ENCODE measurements at places on chromosomes 1 and 21.
A peak's percentile ranks its signal among the peaks of the same experiment; 100 is the strongest.

GRCh38 chr1:181518152-181518551, 34.8 kb downstream of the CACNA1E start:
- DNase-seq: no peak

DNA sequence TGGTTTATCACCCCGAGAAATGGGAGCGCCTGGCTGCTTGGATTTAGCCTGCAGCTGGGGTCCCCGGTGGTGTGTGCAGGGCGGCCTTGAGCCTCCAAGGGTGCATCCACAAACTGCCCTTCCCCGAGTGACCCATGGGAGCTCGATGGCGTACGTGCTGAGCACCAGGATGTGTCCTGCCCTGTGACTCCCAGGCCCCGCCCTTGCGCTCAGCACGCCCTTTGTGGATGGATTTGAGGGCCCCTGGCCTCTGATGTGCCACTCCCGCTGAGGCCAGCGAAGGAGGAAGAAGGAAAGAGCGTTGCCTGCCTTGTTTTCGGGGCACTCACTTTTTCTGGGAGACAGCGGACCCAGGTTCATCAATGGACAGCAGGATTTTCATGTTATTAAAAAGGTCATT, 1.7 kb upstream of the TFF3 start:
- DNase-seq: no peak

- no peak for DNase-seq
Measured at GRCh38 chr1:245087723-245088122, 67.1 kb upstream of the KIF26B start.

DNA sequence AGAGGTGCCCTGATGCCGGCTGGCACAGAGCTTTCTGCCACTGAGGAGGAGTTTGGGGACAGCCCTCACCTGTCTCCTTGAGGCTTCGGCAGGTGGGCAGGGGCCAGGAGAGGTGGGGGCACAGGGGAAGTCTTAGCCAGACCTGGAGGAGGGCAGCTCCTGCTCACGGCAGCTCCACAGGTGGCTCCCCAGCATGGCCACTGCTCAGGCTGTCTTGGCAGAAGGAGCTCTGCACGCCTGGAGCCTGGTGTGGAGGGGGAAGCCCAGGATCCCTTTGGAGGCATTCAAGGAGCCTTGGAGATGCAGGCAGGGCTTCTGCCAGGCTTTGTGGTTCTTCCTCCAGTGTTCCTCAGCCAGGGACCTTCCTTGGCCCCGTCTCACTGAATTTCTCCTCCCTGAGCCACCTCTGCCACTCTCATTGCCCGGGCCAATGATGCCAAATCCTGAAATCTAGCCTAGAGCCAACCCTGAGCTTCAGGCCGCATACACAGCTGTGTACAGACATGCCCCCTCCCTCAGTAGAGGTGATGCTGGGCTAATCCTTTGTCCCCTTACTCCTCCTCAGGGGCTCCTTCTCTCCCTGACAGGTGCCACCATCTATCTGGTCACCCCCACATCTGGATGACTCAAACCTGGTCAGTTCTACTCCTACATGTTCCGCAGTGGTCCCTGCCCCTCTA, 251.8 kb upstream of the VAMP3 start:
- no peak for DNase-seq

GRCh38 chr1:76015478-76016103, 59.0 kb upstream of the ST6GALNAC3 start:
- no peak for DNase-seq

DNA sequence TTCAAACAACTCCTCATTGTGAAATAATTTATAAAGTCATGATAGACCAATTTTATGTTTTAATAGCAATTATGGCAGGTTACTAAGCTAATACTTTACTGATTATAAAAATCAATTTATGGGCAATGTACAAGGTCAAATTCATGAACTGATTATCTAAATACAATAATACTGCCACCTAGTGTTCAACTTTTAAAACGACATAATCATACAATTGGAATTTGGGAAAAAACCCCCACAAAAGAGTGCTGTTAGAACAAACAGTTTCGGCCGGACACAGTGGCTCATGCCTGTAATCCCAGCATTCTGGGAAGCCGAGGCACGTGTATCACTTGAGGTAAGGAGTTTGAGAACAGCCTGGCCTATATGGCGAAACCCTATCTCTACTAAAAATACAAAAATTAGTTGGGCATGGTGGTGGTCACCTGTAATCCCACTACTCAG, 14.0 kb downstream of the GTF2B start:
- peak; percentile 50 for DNase-seq

DNA sequence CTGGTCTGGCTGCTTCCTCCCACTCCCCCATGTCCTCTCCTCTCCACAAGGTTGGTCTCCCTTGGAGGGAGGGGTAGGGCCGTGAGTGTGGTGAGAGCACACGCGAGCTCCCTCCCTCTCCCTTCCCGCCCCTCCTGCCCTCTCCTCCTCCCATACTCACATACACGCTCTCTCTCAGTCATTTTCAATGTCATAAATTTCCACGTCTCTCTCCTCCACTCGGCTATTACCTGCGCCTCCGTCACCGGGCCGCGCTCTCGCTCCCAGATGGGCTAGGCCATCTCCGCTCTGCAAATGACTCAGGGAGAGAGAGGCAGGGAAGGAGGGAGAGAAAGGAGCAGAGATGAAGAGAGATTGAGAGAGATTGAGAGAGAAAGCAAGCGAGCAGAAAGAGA, 36.7 kb upstream of the DMBX1 start:
- no peak for DNase-seq

DNA sequence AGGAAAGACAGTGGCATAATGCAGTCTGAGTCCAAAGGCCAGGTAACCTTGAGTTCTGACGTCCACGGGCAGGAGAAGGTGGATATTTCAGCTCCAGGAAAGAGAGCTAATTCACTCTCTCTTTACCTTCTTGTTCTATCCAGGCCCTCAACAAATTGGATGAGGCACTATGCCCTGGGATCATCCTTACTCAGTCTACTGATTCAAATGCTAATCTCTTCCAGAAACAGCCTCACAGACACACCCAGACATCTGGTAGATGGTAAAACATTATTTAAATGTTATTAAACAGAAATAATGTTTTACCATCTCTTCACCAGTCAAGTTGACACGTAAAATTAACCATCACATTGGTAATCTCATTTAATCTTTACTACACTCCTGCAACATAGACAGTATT, 73.0 kb downstream of the RBM11 start:
- no peak for DNase-seq

DNA sequence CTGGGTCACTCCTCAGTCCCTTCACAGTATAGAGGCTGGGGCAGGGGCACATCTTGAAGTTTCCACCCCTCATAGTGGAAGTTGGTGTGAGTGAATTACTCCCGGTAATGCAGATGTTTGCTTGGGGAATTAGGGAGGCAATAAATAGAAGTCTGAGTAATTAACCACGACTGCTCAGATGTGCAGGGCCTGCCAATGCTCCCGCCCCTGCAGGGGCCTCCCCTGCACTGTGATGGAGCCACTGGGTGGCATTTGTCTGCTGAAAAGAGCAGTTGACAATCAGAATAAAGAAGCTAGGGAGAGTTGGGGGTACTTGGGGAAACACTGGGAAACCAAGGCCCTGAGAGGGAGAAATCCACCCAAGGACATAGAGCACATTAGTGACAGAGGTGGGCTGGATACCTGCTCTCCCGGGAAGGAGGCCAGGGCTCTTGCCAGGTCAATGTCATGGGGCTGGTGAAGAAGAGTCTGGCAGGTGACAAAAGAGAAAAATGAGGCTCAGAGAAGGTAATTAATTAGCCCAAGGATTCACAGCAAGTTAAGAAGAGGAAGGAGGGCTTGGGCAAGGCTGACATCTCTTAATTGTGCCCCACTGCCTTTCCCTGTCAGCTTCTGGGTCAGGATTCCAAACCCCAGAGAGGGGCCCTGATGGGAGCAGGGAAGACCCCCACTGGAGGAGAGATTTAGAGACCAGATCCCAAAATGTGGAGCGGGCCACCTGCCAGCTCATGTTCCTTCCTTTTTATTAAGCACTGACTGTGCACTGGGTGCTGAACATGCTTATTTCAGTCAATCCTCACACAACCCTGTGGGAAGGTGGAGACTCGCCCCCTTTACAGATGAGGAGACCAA, 436.2 kb downstream of the MATN1 start:
- DNase-seq: no peak

GRCh38 chr1:88768816-88769215, 84.7 kb downstream of the PKN2 start:
- DNase-seq: no peak
